ENCODE measurements at places on chromosomes 5 and 9. TPM values are rescaled to one million over a fixed set of nuclear protein-coding genes. Genes with fewer than 3 reads are reported as not detected.

GRCh38 chr9:8560560-8561525 lies 761.3 kb upstream of the DMAC1 start:
- no peak overlapping the region for H3K27ac ChIP-seq
- H3K27me3 ChIP-seq, result no peaks in the 10 kb centered on the region
- H3K4me3 ChIP-seq, result no peak overlapping the region
- no peaks in the 10 kb centered on the region for H3K36me3 ChIP-seq
- DNase-seq, result no peak

NAIP gene
- total RNA-seq, result 22.8 TPM

CTXN3 gene
- total RNA-seq, result not detected

DNA sequence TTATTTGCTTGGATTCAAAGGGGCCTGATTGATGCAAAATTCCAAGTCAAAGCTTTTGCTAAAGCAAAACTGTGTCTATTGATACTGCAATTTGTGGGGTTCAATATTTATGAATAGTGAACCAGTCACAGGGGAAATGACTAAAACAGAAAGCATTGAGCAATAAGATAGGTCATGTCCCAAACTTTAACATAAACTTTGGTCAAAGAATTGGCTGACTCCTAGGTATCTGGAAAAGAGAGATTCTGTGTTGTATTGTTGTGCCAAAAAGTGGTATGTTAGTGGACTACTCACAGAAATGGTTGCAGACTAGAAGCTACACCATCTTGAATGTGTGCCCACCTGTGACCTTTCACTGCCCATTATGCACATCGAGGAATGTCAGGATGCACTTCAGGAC lies 585.5 kb upstream of the RGMB start:
- no peak overlapping the region for H3K27ac ChIP-seq
- DNase-seq, result no peak
- no peak overlapping the region for H3K4me3 ChIP-seq
- H3K4me1 ChIP-seq, result no peaks in the 10 kb centered on the region
- H3K36me3 ChIP-seq, result no peaks in the 10 kb centered on the region
- H3K27me3 ChIP-seq, result no peaks in the 10 kb centered on the region

- no peaks in the 10 kb centered on the region for H3K27me3 ChIP-seq
- H3K27ac ChIP-seq, result no peak overlapping the region
- H3K4me3 ChIP-seq, result no peak overlapping the region
- peaks cover 23% of the 10 kb centered on the region for H3K4me1 ChIP-seq
- DNase-seq, result no peak
- no peaks in the 10 kb centered on the region for H3K36me3 ChIP-seq
These were observed 105.7 kb downstream of the TMEM174 start for GRCh38 chr5:73278693-73279092.

- no peak overlapping the region for H3K27ac ChIP-seq
- no peaks in the 10 kb centered on the region for H3K36me3 ChIP-seq
- peaks cover 21% of the 10 kb centered on the region for H3K4me1 ChIP-seq
- H3K27me3 ChIP-seq, result no peaks in the 10 kb centered on the region
These were observed 47.7 kb upstream of the TMC1 start for GRCh38 chr9:72473474-72474261.

TMEM252 gene
- total RNA-seq, result not detected

LCN15 gene
- total RNA-seq, result not detected

DNA sequence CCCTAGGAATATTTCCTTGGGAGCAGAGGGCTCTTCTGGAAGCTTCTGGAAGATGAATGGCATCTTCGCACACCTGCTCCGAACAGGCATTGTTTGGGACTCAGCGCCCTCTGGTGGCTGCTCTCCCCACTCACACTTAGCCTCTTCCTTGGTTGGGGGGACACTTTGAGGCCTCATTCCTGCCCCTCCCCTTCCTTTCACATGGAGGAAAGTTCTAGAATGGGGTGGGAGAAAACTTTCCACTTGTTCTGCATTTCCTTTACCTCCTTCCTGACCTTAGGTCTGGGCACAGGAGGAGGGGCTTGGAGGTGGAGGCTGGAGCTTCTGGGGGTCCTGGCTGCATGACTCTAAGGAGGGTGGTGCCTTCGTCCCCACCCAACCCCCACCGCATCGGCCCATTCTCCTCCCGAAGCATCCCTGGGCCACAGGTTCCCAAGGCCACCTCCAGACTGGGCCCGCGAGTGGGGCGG lies 19.3 kb upstream of the SMIM32 start:
- H3K4me1 ChIP-seq, result no peaks in the 10 kb centered on the region
- DNase-seq, result no peak
- no peaks in the 10 kb centered on the region for H3K27me3 ChIP-seq
- no peak overlapping the region for H3K4me3 ChIP-seq

DNA sequence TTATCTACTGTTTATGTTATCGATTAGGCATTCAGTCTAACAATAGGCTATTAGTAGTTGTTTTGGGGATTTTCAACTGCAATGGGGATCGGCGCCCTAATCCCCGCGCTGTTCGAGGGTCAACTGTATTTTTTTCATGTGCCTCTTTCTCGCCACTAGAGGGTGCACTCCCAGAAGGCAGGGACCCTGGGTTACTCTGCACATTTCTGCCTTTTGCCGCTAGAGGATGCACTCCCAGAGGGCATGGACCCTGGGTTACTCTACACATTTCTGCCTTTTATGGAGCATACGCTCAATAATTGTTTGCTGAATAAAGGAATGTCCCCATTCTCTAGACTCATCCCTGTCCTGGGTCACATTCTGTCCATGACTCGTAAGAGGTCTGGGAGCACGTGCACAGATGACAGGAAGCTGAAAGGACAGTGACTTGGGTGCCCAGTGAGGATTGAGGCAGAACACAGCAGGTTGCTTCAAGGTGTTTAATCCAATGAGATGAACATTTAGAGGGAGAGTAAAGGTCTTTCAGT lies 27.9 kb upstream of the RECK start:
- no peak for DNase-seq
- no peaks in the 10 kb centered on the region for H3K4me1 ChIP-seq
- H3K27ac ChIP-seq, result no peak overlapping the region
- H3K27me3 ChIP-seq, result no peaks in the 10 kb centered on the region

- no peak overlapping the region for H3K27ac ChIP-seq
- H3K4me3 ChIP-seq, result no peak overlapping the region
- no peak for DNase-seq
- H3K27me3 ChIP-seq, result no peaks in the 10 kb centered on the region
These were observed 192.7 kb downstream of the GNA14 start for GRCh38 chr9:77455312-77455927.

WDR38 gene
- not detected for total RNA-seq

GRCh38 chr9:23962101-23962500 lies 136.1 kb upstream of the ELAVL2 start:
- no peak for DNase-seq
- H3K27ac ChIP-seq, result no peak overlapping the region
- H3K27me3 ChIP-seq, result no peaks in the 10 kb centered on the region

GRCh38 chr5:151068433-151069197 lies 12.2 kb downstream of the TNIP1 start:
- no peak overlapping the region for H3K4me3 ChIP-seq
- no peaks in the 10 kb centered on the region for H3K27me3 ChIP-seq
- DNase-seq, result no peak
- peaks cover 86% of the 10 kb centered on the region for H3K4me1 ChIP-seq
- peak overlapping the region; percentile 34 for H3K27ac ChIP-seq

GADD45G gene
- 16.2 TPM for total RNA-seq

FSTL4 gene
- 3.7 TPM for total RNA-seq

- no peaks in the 10 kb centered on the region for H3K36me3 ChIP-seq
- no peaks in the 10 kb centered on the region for H3K4me1 ChIP-seq
- H3K27ac ChIP-seq, result no peak overlapping the region
These were observed 18.3 kb upstream of the FRMPD1 start for GRCh38 chr9:37632479-37632878.

- no peak for DNase-seq
- peaks cover 59% of the 10 kb centered on the region for H3K4me1 ChIP-seq
- H3K36me3 ChIP-seq, result no peaks in the 10 kb centered on the region
- no peaks in the 10 kb centered on the region for H3K27me3 ChIP-seq
- peak overlapping the region; percentile 73 for H3K4me3 ChIP-seq
- peak overlapping the region; percentile 80 for H3K27ac ChIP-seq
These were observed 782 bp downstream of the BICD2 start for GRCh38 chr9:92763721-92764380.

- no peak for DNase-seq
- no peaks in the 10 kb centered on the region for H3K4me1 ChIP-seq
- no peak overlapping the region for H3K27ac ChIP-seq
- H3K27me3 ChIP-seq, result no peaks in the 10 kb centered on the region
These were observed 14.4 kb upstream of the SMIM15 start for GRCh38 chr5:61176631-61177030.

- no peak overlapping the region for H3K4me3 ChIP-seq
- H3K36me3 ChIP-seq, result no peaks in the 10 kb centered on the region
- DNase-seq, result no peak
- H3K27me3 ChIP-seq, result no peaks in the 10 kb centered on the region
These were observed 811 bp upstream of the LRRTM2 start for GRCh38 chr5:138875946-138876345.

GRCh38 chr9:100486479-100487176 lies 13.7 kb downstream of the TMEFF1 start:
- no peak overlapping the region for H3K4me3 ChIP-seq
- H3K27me3 ChIP-seq, result no peaks in the 10 kb centered on the region
- no peaks in the 10 kb centered on the region for H3K4me1 ChIP-seq
- no peak for DNase-seq
- no peak overlapping the region for H3K27ac ChIP-seq
- no peaks in the 10 kb centered on the region for H3K36me3 ChIP-seq

DNA sequence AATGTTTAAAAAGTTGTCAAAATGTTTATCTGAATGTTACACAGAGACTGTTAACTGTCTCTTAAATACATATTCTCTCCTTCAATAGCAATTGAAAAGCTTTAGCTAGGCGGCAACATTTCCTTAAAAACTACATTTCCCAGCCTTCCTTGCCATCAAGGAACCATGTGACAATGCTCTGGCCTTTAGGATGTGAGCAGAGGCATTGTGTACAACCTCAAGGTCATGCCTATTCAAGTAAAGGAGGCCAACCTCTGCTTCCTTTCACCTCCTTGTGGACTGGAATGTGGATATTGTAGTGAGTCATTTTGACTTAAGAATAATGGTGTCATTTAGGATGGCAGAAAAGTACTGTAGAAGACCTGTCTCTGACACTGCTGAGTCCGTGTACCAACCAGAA lies 23.7 kb upstream of the MROH2B start:
- no peaks in the 10 kb centered on the region for H3K36me3 ChIP-seq
- H3K27ac ChIP-seq, result no peak overlapping the region
- no peaks in the 10 kb centered on the region for H3K27me3 ChIP-seq
- no peak for DNase-seq
- H3K4me1 ChIP-seq, result no peaks in the 10 kb centered on the region
- no peak overlapping the region for H3K4me3 ChIP-seq

FAM200C gene
- 2.5 TPM for total RNA-seq

SOWAHA gene
- total RNA-seq, result not detected

- no peaks in the 10 kb centered on the region for H3K27me3 ChIP-seq
- no peak overlapping the region for H3K4me3 ChIP-seq
- H3K4me1 ChIP-seq, result peaks cover 20% of the 10 kb centered on the region
- H3K36me3 ChIP-seq, result no peaks in the 10 kb centered on the region
- no peak for DNase-seq
These were observed 134.1 kb downstream of the ROR2 start for GRCh38 chr9:91815896-91816295.

GRCh38 chr5:77630114-77630680 lies 8.3 kb downstream of the OTP start:
- H3K27me3 ChIP-seq, result peaks cover 21% of the 10 kb centered on the region
- no peak overlapping the region for H3K27ac ChIP-seq
- no peak for DNase-seq

SLC36A3 gene
- total RNA-seq, result not detected

DNA sequence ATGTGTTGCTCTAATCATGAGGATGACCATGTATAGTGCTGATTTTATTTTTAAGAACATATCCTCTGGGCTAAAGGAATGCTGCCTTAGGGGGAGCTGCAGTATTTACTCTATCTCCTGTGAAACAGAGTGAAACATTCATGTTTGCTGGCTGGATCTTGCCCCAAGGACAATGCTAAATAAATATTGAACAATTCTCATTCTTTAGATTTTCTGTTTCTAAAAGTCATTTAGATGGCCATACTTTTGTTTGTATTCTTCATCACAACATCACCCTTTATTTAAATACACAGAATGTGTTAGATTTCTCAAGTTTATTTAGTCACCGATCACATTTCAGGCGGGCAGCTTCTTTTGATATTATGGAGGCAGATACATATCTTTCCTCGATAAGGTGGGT lies 103.3 kb downstream of the ARHGEF28 start:
- H3K27ac ChIP-seq, result no peak overlapping the region
- no peaks in the 10 kb centered on the region for H3K27me3 ChIP-seq
- no peak for DNase-seq
- H3K4me3 ChIP-seq, result no peak overlapping the region
- no peaks in the 10 kb centered on the region for H3K4me1 ChIP-seq
- H3K36me3 ChIP-seq, result no peaks in the 10 kb centered on the region

PRR16 gene
- 19.6 TPM for total RNA-seq
